CD8-positive, alpha-beta memory T cell (primary cell): ENCODE measurements at places on chromosomes 7 and 10. TPM values are rescaled to one million over a fixed set of nuclear protein-coding genes. Genes with fewer than 3 reads are reported as not detected.
A peak's percentile ranks its signal among the peaks of the same experiment; 100 is the strongest.

- no peak for DNase-seq
These were observed 1.4 kb downstream of the EPHB4 start for GRCh38 chr7:100825751-100826513.

- DNase-seq = no peak
These were observed 878.5 kb downstream of the LRMDA start for GRCh38 chr10:76309741-76310587.

GRCh38 chr7:22287412-22287811, 69.5 kb downstream of the RAPGEF5 start:
- DNase-seq = no peak

- DNase-seq = no peak
These were observed 48.4 kb upstream of the FZD8 start for GRCh38 chr10:35690534-35690933.

- DNase-seq = peak; percentile 36
These were observed 35.2 kb upstream of the EBLN1 start for GRCh38 chr10:22252801-22253579.

DNA sequence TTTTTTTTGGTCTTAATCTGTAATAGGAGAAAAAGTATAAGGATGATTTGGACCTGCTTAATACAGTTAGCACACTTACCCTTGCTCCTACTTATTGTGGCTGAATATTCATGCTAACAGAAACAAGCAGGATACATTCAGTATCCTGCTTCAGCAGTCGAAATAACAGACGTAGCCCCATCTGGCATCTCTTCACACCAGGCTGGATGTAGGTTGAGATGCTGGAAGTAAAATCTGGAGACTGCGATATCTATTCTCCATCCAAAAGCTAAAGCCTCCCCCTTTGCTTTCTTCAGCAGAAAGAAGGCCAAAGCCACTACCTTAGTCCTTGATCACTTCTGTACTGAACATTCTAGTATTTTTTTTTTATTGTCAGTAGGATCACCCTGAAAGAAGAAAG, 537.4 kb downstream of the AUTS2 start:
- DNase-seq = no peak

GRCh38 chr10:13830385-13830784, 243.6 kb downstream of the PRPF18 start:
- DNase-seq = no peak

DNA sequence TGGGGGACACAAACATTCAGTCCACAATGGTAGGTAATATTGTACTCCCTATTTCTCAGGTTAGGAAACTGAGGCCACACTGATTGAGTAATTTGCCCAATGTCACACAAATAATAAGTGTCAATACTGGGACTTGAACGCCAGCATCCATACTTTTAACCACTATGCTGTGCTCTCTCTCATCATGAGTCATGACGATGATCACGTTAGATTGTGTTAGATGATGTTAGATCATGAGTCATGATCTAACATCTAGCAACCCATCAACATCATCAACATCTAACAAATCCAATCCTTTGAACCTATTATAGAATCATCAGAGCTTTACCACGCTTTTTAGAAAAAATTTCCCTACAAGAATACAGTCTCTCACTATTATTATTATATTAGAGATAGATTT, 28.1 kb upstream of the HERPUD2 start:
- DNase-seq = no peak

- DNase-seq = no peak
These were observed 100.2 kb downstream of the KCND2 start for GRCh38 chr7:120373174-120373573.

DNA sequence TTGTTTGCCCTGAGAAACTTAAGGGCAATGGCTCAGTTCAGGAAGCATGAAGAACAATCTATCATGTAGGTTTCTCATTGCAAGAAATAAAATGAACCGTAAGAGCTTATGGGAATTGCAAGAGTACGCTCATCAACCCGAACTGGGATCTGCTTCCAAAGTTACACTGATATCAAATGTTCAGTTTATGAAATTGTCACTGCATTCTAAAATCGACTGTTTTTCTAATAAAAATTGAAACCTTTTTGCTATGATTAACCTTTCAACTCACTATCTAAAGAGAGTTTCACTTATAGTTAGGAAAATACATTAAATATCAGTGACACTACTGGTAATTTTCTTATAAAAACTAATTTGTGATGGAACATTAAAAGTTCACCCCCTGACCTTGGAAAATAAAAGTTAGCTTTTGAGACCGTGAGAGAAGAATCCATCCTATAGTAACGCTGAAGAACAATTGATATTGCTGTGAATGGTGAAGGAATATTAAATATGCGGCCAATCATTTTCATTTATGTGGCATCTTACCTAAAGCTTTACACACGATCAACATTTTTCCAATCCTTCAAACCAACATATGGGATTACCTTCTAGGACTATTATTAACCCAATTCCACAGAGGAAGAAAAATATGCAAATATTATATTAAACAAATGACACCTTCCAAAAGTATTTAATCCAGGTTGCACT, 2.2 kb downstream of the MEOX2 start:
- DNase-seq = no peak

The DEPP1 gene
- not detected for polyA plus RNA-seq

The MYL10 gene
- polyA plus RNA-seq = not detected

The STRIP2 gene
- polyA plus RNA-seq = not detected
